ENCODE measurements at places on chromosomes 6 and 20. TPM values are rescaled to one million over a fixed set of nuclear protein-coding genes. Genes with fewer than 3 reads are reported as not detected.

DNA sequence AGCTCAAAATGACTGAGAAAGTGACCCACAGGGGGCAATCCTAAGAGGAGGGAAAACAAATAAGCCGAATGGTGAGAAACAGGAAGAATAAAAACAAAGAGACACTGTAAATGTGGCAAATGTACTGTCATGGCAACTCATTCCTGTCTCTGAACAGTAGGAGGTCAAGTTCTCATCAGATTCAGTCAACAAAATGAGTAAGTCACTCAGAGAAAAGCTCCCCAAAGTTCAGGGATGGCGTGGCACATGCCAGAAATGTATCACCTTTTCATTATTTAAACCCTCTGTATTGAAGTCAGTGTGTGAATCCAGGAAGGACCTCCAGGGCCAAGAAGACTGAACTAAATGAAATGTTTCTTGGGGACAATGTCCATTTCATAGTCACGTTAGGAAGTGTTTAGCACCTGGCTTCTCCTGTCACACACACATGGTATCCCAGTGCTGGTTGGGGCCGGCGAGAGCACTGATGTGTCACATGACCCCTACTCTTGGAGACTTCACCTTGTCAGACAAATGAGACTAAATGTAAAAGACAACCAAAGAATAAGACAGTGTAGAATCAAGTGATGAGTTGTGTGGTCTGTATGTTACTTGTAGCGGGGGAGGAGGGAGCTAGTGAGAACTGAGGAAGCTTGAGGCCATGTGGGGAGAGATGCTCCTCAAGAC lies 20.7 kb downstream of the CNR1 start:
- DNase-seq = no peak

TOX2 gene
- 0.51 TPM for total RNA-seq

CLPSL1 gene
- total RNA-seq = not detected

EFCAB8 gene
- total RNA-seq = 2.3 TPM

WFDC5 gene
- total RNA-seq = not detected

GRCh38 chr6:15322781-15323536 lies 77.1 kb downstream of the JARID2 start:
- no peak for DNase-seq

DNA sequence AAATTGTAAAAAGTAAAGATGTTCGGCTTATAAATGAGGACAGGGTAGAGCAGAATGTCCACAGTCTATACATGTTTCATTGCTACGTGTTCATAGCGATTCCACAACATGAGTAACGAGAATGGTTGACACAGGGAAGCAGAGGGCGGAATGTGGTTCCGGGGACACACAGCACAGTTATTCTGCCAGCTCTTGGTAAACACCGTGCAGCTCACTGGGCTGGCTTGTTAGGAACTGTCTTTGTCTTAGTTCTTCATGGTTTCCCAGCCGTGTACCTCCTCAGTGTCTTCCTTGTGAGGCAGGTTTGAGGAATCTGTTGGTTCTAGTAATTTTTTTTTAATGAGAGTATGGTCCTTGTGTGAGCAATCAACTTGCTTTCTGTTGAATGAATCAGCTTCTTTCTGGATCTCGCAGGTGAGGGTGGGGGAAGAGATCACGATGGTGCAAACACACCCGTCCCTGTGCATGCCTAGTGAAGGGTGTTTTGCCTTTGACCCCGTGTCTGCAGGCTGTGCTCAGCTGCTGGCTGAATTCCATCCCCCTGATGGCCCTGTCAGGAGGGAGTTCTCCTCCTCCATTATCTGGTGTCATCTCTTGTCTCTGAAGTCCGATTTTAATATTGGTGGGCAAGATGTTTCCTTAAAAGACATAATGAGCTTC lies 168.2 kb downstream of the SMOC2 start:
- DNase-seq = no peak

GRCh38 chr6:151297886-151298285 lies 58.1 kb downstream of the AKAP12 start:
- DNase-seq = no peak

GRCh38 chr20:20327746-20328145 lies 40.2 kb upstream of the INSM1 start:
- DNase-seq = no peak

DNA sequence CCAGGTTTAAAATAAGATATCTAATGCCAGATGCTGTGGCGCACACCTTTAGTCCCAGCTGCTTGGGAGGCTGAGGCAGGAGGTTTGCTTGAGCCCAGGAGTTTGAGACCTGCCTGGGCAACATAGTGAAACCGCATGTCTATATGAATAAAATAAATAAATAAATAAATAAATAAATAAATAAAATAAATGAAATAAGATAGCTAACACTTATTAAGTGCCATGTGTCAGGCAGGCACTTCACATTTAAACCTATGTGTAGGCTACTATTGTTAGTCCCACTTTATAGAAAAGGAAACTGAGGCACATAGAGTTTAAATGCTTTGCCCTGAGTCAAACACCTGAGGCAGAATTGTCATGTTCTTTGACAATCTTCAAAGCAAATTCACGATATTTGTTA lies 32.9 kb upstream of the RREB1 start:
- DNase-seq = no peak

- no peak for DNase-seq
Measured at GRCh38 chr6:132412656-132413498, 11.6 kb upstream of the MOXD1 start.

DNA sequence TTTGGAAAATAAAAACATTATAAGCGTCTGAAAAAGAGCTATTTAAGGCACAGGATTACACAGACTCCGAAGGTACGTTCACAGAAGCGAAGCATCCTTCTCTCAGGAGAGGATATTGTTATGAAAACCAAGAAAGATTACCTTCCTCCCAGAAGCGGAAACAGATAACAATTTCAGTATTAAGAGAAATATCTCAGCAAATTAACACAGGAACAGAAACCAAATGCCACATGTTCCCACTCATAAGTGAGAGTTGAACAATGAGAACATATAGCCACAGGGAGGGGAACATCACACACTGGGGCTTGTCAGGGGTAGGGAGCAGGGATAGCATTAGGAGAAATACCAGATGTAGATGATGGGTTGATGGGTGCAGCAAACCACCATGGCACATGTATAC lies 109.7 kb downstream of the CDK19 start:
- no peak for DNase-seq

DNA sequence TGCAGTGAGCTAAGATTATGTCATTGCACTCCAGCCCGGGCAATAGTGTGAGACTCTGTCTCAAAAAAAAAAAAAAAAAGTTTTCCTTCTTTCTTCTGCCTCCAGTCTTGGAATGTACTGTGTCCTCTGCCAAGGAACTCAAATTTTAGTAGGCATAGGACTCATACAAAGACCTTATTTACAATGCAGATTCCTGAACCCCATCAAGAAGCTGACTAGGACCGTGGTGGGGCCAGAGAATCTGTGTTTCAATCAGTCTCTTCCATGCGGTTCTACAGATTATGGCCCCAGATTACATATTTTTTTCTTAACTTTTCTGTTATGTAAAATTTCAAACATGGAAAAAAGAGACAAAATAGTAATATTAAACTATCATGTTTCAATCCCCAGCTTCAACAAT lies 29.8 kb upstream of the PIM1 start:
- DNase-seq = no peak

- peak; percentile 25 for DNase-seq
Measured at GRCh38 chr6:82178077-82178758, 69.3 kb downstream of the IBTK start.

DNA sequence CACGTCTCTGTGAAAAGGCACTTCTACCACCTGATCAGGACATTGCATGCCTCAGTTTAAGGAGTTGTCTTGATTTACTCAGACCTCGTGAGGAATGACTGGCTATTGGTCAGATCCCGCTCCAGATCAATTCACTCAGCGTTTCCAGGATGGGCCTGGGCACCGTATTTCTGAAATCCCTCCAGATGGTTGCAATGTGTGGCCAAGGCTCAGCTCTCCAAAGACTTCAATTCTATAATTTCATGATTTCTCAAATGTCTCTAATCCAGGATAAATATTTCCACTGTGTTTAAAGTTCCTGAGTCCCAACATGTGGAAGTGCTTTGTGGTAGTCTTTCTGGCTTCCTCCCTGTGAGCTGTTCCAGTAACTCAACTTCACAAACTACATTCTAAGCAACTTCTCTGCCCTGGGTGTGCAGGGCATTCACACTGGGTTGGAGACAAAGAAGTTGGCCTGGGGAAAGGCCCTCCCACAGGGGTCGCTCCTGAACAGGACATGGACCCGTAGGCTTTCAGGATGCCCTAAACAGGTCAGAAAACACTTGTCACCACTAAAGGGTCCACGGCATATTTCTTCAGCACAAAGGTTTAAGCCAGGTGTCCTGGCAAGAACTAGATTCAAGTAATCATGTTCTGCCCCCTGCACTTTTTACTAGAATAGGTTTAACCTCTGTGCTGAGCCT lies 212.1 kb downstream of the WDR27 start:
- peak; percentile 82 for DNase-seq

NRN1 gene
- total RNA-seq = 12.3 TPM

GRCh38 chr6:9257215-9257614 lies 821.9 kb upstream of the SLC35B3 start:
- DNase-seq = no peak

GRCh38 chr20:38245753-38246152 lies 14.8 kb downstream of the KIAA1755 start:
- DNase-seq = no peak

GRCh38 chr6:47008397-47008763 lies 33.8 kb downstream of the ADGRF1 start:
- no peak for DNase-seq

DNA sequence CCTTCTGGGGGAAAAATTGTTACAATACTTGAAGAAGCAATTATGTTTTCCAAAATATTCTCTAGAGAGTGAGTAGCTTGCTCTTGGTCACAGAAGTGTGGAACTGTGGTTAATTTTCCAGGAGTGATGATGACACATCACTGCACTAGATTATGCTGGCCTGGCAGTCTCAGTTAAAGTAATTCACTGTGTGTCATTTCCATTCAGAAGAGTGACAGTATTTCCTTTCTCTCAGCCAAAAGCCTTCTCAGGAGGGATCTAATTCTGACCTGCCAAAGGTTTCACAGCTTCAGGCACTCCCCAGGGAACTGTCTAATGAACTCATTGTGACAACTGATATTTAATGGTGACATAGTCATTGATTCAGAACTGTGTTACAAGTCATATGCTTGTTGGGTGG lies 517.5 kb downstream of the TBC1D32 start:
- no peak for DNase-seq

DNA sequence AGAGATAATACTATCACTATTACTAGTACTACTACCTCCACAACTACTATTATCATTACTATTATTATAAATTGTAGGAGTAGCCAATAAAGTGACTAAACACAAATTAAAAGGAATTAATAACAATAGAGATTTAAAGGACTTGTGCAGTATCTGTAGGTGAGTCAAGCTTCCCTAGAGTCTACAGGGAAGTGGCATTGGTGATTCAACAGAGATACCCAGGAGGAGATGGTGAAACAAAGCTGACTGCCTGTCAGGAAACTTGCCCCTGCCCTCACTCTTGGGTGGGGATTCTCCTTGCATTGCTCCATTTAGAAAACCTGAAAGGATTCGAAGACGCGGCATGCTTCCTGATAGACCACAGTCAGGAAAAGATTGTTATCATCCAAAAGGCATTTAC lies 23.3 kb upstream of the BCLAF1 start:
- no peak for DNase-seq

GRCh38 chr6:29827579-29828470 lies at the start of gene HLA-G:
Gene HLA-G, plus strand, starts transcription at chr6:29827825. Its CDS starts 20 bp downstream, at chr6:29827845.
- DNase-seq = no peak

All from tongue (tissue), 3 donors.